ENCODE measurements at places on chromosomes 5 and 9.

- no peak for DNase-seq
Observed at GRCh38 chr9:133484671-133485437, 6.0 kb upstream of the SLC2A6 start.

DNA sequence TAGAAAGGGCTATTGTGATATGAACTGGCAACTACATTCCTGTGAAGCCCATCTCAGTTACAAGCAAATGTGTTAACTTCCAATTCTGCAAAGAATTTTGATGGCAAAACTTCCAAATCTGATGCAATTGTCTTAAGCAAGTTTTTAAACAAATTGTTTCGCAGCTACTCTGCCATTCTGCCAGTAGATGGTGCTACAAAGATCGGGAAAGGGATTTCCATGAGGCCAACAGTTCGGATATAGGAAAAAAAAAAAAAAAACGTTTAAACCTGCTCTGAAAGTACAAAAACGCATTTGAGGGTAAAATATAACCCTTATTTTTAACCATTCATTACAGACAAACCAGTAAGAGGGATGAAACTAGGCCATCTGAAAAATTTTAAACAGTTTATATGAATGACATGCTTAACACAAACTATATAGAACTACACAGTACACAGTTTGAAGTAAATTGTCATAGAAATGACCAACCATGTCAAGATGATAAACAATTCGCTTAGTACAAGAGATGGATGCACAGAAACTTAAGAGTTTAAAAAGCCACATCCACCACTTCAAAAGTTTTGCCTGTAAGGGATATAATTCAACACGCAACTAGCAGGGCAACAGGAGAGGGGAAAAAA is 2.2 kb downstream of the HNRNPA0 start:
- peak; percentile 9 for DNase-seq

- DNase-seq = no peak
Observed at GRCh38 chr9:136771907-136772415, 7.6 kb upstream of the LCN15 start.

DNA sequence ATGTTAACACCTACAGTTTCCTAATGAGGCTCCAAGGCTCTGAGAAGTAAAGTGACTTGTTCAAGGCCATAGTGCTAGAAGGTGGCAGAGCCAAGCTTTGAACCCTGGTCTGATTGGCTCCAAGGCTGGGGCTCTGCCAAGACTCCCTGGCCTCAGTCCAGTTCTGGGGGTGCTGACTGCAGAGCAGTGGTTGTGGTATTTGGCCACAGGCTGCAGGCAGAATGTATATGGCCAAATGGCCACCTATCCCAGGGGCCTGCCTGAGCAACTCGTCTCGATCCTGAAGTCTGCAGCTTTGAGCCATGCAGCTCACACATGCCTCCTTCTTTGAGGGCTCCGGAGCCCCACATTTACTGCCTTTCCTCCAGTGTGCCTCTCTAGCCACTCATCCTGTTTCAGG is 9.7 kb upstream of the NEK6 start:
- DNase-seq = no peak

DNA sequence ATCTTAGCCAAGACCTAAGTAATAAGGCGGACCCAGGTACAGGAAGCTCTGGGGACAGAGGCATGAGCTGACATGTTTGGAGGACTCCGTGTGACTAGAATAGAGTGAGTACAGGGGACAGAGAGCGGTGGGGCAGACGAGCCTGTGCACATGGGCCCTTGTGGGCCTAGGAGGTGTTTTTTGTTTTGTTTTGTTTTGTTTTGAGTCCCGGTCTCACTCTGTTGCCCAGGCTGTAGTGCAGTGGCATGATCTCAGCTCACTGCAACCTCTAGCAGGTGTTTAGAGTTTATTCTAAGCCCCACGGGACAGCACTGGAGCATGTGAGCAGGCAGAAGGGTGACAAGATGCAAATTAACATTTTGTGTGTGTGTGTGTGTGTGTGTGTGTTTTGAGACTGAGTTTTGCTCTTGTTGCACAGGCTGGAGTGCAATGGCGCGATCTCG is 3.1 kb upstream of the EEIG1 start:
- DNase-seq = no peak

GRCh38 chr5:32074401-32074800 is 99.7 kb downstream of the GOLPH3 start:
- DNase-seq = no peak

GRCh38 chr5:35926389-35927051 is 11.9 kb downstream of the CAPSL start:
- DNase-seq = peak; percentile 38

- no peak for DNase-seq
Observed at GRCh38 chr5:36096486-36096885, 29.8 kb upstream of the UGT3A2 start.

- no peak for DNase-seq
Observed at GRCh38 chr5:140969880-140970279, 3.6 kb downstream of the PCDHAC2 start.

DNA sequence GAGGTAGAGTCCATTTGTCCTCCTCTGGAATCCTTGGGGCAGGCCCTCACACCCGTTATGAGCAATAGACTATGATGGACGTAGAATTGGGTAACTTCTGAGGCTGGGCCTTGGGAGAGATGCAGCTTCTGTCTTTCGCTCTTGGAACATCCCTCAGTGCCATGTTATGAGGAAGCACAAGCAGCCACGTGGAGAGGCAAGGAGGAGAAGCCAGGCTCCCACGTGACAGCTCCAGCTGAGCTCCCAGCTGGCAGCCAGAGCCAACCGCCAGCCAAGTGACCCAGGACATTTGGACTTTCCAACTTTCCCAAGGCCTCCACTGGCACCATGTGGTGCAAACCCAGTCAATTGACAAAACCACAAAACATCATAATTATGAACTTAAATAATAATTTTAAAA is 43.0 kb upstream of the BOD1 start:
- no peak for DNase-seq

- no peak for DNase-seq
Observed at GRCh38 chr9:93088656-93089015, 7.4 kb upstream of the CARD19 start.

DNA sequence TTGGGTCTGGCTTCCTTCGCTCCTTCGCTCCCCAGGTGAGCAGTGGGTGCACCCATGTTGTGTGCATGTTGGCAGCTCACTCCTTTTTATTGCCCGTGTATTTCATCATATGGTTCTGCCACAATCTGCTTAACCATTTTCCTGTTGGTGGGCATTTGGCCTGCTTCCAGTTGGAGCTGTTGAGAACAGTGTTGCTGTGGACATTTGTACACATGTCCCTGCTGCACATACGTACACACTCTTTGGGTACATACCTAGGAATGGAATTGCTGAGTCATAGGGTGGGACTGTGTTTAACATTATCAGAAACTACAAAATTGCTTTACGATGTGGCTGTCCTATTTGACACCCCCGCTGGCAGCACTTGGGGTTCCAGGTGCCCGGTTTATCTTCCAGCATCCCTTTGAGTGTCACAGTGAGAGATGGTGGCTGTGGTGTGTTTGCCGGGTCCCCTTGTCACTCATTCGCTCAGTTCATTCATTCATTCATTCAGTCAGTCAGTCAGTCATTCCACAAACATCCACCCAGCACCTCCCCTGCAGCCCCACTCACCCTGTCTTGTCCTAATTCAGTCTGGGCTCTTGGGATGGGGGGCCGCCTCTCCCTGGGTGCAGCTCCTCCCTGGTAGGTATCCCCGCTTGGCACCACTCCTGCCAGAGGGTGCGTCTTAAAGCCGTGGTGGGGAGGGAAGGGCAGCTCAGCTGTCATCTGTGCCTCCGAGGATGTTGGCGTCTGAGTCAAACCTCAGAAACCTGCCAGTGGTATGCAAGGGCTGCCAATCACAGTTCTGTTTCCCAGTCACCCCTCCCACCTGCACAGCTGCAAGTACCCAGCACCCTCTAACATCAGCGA is 7.9 kb upstream of the FIBCD1 start:
- DNase-seq = no peak

GRCh38 chr5:161549106-161549505 is 2.6 kb upstream of the GABRB2 start:
- no peak for DNase-seq

DNA sequence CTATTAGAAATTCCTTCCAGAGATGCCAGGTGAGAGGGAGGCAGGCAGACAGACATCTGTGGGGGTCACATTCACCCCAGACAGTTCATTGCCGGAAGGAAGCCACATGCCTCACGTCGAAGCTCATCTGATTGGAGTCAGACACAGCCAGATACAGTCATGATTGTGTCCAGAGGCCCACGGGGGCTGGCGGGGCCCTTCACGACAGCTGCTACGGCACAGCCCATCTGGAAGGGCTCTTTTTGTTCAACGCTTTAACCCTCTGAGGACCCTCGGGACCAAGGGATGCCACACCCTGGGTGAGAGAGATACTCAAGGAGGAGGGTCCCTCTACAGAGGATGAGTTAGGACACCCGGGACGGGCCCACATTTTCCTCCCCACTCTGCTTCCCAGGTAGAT is 31.9 kb upstream of the GABRP start:
- no peak for DNase-seq

GRCh38 chr5:142425286-142426065 is 100.7 kb upstream of the SPRY4 start:
- no peak for DNase-seq

DNA sequence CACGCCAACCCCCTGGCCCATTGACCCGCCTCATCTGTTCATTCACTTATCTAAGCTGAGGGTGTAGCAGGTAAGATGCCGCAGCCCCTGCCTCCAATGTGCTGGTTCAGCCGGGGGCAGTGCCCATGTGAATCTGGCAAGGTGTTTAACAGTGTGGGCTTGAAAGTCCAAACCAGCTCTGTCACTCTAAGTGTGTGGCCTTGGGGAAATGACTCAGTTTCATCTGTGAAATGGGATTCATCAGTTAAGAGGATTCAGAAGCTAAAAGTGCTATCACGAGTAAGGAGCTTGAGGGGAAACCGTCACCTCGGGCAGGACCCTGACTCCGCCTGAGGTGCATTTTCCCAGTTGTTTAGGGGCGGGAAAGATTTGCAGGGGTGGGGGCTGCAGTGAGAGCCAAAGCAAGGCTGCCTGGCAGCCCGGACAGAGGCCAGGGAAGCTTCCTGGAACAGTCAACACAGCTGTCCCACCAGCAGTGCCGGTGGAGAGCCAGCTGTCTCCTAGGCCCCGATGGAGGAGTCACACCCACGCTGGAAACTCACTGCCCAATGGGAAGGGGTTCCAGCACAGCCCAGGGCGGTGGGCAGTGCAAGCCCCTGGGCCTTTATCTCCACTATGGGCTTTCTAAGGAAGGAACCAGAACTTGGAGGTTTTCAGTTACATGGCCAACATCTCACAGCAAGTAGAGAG is 9.7 kb upstream of the URM1 start:
- DNase-seq = no peak
